ENCODE measurements at places on chromosomes 16 and 17. TPM values are rescaled to one million over a fixed set of nuclear protein-coding genes. Genes with fewer than 3 reads are reported as not detected.

The ZNF629 gene
- 24.0 TPM for total RNA-seq

The TVP23A gene
- total RNA-seq = 0.27 TPM

The CD300LD gene
- total RNA-seq = not detected

The MPHOSPH6 gene
- total RNA-seq = 23.7 TPM

The SNRNP25 gene
- total RNA-seq = 40.8 TPM

The TMEM98 gene
- 98.3 TPM for total RNA-seq

DNA sequence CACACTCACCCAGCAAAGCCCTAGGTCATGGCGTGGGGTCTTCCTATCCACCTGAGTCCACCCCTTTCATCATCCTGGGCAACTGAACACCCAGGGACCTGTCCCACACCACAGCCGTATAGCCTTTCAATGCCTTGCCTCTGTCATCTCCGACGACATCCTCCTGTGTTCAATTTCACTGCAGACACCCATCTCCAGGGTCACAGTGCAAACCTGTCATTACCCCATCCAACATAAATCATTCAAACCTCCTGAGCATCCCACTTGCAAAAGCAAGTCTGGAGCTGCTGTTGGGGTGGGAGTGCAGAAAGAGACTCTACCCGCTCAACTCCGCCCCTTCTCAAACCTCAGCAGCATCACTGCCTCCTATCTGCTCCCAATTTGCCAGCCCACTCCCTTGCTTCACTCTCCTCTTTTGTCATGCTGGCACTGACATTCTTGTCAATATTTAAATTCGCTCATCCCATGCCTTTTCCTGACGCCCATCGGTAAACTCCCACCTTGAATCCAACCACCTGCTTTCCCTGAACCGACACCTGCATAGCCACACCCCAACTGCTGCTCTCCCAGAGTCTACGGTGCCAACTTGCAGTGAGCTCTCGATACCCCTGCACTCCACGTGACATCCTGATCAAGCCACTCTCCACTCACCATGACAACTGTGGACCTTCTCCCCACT, 37.0 kb downstream of the MARF1 start:
- no peaks in the 10 kb centered on the region for H3K27me3 ChIP-seq
- H3K36me3 ChIP-seq = peaks cover 6% of the 10 kb centered on the region
- H3K27ac ChIP-seq = peak overlapping the region; percentile 65
- no peaks in the 10 kb centered on the region for H3K4me1 ChIP-seq
- H3K4me3 ChIP-seq = no peak overlapping the region
- DNase-seq = no peak

- H3K4me3 ChIP-seq = no peak overlapping the region
- DNase-seq = peak; percentile 27
- peak overlapping the region; percentile 39 for H3K27ac ChIP-seq
- H3K27me3 ChIP-seq = no peaks in the 10 kb centered on the region
- H3K36me3 ChIP-seq = no peaks in the 10 kb centered on the region
- no peaks in the 10 kb centered on the region for H3K4me1 ChIP-seq
Measured at GRCh38 chr17:13931111-13931526, 138.2 kb upstream of the COX10 start.

DNA sequence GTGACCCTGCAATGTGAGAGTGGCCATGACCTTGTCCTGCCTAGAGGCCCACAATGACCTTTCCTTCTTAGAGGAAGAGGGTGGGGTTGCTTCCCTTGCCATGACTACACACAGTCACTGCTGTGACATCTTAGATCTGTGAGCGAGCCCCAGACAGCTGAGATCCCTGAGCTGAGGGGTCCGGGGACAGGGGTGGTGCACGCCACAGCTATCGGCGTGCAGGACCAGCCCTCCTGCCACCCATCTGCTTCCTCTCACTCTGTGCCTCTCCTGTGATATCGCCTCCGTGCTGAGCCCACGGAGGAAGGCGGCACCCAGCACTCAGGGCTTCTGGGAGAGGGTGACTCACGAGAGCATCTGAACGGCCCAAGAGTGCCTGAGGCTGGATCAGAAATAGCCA, 35.2 kb downstream of the KIAA0513 start:
- no peaks in the 10 kb centered on the region for H3K36me3 ChIP-seq
- DNase-seq = no peak
- H3K4me3 ChIP-seq = no peak overlapping the region
- H3K4me1 ChIP-seq = no peaks in the 10 kb centered on the region
- H3K27ac ChIP-seq = no peak overlapping the region
- H3K27me3 ChIP-seq = no peaks in the 10 kb centered on the region

DNA sequence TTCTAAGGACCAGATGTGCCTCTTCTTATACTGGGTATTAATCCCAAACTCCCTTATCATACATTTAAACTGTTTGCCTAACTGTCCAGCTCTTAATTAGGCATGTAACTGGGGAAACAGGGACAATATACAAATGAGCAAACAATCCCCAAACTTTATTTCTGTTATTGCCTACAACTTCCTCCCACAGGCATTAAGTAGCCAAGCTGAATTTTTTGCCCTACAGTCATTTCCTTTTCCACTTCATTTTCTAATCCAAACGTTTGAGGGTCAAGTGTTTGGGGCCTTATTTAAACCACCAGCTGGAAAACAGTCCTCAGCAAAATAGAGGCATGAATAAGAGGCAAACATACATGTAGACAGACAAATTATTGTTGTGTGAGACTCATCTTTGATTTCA, 77.4 kb upstream of the CCL2 start:
- H3K4me1 ChIP-seq = no peaks in the 10 kb centered on the region
- DNase-seq = no peak
- H3K36me3 ChIP-seq = no peaks in the 10 kb centered on the region

DNA sequence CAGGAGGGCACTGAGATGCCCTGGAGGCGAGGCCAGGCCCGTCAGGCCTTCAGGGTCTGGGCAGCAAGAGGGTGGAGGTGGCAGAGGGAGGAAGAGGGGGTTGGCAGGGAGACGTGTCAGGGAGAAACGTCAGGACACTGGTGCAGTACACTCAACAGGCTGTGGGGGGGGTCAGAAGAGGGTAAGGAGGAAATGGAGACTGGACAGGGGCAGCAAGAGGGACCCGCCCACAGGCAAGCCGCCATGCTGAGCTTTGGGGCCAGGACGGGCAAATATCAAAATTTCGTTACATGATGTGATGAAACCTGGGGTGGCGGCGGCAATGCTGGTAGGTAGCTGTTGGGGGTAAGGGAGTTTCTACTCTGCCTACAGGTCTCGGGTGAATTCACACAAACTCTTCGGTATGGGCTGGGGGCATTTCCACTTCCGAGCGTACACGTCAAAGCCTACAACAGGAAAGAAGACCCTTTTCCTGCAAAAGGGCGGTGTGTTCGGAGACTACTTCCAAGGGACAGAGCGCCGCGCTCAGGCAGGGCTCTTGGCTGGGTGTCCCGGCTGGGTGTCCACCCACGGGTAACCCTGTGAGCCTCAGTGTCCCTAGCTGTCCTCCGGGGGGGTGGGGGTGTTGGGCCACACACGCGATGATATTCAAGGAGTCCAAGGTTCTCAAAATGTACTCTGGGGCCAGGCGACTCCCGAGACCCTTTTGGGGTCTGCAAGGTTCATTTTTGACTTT, 43.3 kb upstream of the ATP2A3 start:
- no peaks in the 10 kb centered on the region for H3K27me3 ChIP-seq
- no peak overlapping the region for H3K4me3 ChIP-seq
- no peaks in the 10 kb centered on the region for H3K4me1 ChIP-seq
- H3K36me3 ChIP-seq = peaks cover 4% of the 10 kb centered on the region
- H3K27ac ChIP-seq = no peak overlapping the region
- DNase-seq = no peak

- H3K36me3 ChIP-seq = no peaks in the 10 kb centered on the region
- no peak overlapping the region for H3K27ac ChIP-seq
- H3K4me1 ChIP-seq = peaks cover 2% of the 10 kb centered on the region
- no peak for DNase-seq
- H3K27me3 ChIP-seq = no peaks in the 10 kb centered on the region
Measured at GRCh38 chr17:70130289-70130688, 39.0 kb upstream of the KCNJ2 start.

GRCh38 chr17:49575679-49576087, at the start of gene NXPH3:
Gene NXPH3 (plus strand): TSS chr17:49575871. CDS start chr17:49576220, 349 bp downstream.
- peak within 1 kb of the TSS; percentile 67 for H3K27ac ChIP-seq
- peak; percentile 54 for DNase-seq
- H3K4me1 ChIP-seq = no peaks in the 10 kb centered on the region
- H3K4me3 ChIP-seq = peak within 1 kb of the TSS; percentile 58
- H3K36me3 ChIP-seq = no peaks in the 10 kb centered on the region

GRCh38 chr17:54623746-54624145, 276.9 kb upstream of the TOM1L1 start:
- no peaks in the 10 kb centered on the region for H3K36me3 ChIP-seq
- no peaks in the 10 kb centered on the region for H3K27me3 ChIP-seq
- no peak overlapping the region for H3K4me3 ChIP-seq

DNA sequence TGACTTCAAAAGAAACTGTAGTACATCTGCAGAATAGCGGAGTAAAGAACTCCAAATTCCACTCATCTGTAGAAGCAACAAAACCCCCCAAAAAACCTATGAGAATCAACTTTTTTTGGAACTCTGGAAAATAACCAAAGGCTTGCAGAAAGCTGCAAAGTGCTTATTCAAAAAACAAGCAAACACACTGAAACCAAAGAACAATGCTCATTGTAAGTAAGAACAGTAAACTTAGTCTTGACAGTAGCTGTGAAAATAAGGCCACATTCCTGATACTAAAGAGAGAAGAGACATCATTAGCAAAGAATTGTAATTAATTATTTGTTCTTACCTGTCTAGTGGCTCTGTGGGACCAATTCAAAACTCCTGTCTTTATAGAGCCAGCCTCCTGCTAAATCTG, 534.3 kb upstream of the C16orf82 start:
- no peak for DNase-seq
- H3K27me3 ChIP-seq = no peaks in the 10 kb centered on the region
- H3K27ac ChIP-seq = no peak overlapping the region
- H3K4me1 ChIP-seq = no peaks in the 10 kb centered on the region

- H3K36me3 ChIP-seq = no peaks in the 10 kb centered on the region
- DNase-seq = no peak
- no peaks in the 10 kb centered on the region for H3K4me1 ChIP-seq
- H3K27ac ChIP-seq = no peak overlapping the region
- no peak overlapping the region for H3K4me3 ChIP-seq
Measured at GRCh38 chr17:73650617-73651200, 6.5 kb upstream of the SDK2 start.

DNA sequence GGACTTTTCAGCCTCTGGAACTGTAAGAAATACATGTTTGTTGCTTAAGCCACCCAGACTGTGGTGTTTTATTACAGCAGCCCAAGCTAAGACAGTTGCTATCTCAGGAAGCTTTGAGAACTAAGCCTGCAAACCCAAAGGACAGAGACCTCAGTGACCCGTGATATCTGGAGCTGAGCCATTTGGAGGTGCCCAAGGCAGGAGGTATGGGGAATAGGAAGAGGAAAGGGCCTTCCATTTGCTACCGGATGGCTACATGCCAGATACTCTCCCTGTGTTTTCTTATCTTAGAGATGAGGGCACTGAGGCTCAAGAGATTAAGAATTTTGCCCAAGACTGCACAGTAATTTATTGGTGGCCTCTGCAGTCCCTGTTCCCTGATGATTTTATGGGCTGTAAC, 622.1 kb upstream of the CDH5 start:
- no peaks in the 10 kb centered on the region for H3K4me1 ChIP-seq
- DNase-seq = no peak
- no peaks in the 10 kb centered on the region for H3K36me3 ChIP-seq
- H3K27ac ChIP-seq = no peak overlapping the region
- H3K4me3 ChIP-seq = no peak overlapping the region

DNA sequence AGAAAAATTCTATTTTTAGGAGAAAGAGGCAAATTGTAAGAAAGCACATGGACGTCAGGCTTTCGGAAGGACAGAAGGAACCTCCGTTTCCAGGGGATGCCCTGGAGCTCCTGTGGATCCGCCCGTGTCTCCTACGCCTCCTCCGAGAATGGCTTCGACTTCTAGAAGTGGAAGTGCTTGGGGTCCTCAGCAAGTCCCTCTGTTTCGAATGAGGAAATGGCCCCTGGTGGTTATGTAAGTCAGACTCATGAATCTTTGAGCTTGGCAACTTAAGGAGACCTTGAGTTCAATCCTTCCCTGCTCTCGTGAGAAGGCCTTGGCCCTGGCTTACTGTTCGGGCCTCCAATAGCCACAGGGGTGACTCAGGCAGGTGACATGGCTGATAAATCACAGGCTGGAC, 38.9 kb downstream of the COX4I1 start:
- H3K36me3 ChIP-seq = no peaks in the 10 kb centered on the region
- no peak overlapping the region for H3K4me3 ChIP-seq

DNA sequence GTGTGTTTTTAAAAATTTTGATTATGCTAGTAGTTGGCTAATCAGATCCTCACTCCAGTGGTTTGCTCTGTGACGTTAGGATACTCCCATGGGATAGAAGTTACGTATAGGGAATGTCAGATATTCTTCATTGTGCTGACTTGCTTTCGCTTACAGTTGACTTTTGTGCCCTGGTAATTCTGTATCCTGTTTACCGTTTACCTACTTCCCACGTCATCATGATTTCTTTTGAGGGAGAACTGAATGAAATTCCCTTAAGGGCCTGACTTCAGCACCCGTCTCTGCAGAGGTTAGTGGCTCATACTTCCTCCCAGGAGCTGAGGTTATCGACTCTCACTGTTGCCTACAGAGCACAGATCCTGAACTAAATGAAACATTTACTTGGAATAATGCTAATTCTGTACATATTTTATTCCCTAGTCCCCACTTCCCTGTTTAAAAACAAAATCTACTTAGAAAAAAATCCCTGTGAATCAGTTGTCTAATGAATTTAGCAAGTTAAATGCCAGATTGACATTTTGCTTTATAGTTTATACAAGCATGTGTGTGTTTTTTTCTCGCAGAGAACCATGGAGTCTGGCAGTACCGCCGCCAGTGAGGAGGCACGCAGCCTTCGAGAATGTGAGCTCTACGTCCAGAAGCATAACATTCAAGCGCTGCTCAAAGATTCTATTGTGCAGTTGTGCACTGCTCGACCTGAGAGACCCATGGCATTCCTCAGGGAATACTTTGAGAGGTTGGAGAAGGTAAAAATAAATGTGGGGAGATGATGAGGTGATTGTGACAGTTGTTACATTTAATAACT, 2.8 kb downstream of the PRKAR1A start:
- H3K4me3 ChIP-seq = no peak overlapping the region
- no peaks in the 10 kb centered on the region for H3K36me3 ChIP-seq
- no peak for DNase-seq
- no peaks in the 10 kb centered on the region for H3K27me3 ChIP-seq
- H3K4me1 ChIP-seq = no peaks in the 10 kb centered on the region
- no peak overlapping the region for H3K27ac ChIP-seq

- no peak for DNase-seq
- no peak overlapping the region for H3K4me3 ChIP-seq
- H3K27me3 ChIP-seq = no peaks in the 10 kb centered on the region
- H3K27ac ChIP-seq = no peak overlapping the region
- no peaks in the 10 kb centered on the region for H3K36me3 ChIP-seq
Measured at GRCh38 chr17:50527155-50527762, 5.3 kb upstream of the EPN3 start.

- peaks cover 15% of the 10 kb centered on the region for H3K27me3 ChIP-seq
- no peak for DNase-seq
- H3K36me3 ChIP-seq = no peaks in the 10 kb centered on the region
Measured at GRCh38 chr16:784431-784830, 3.8 kb downstream of the RPUSD1 start.

GRCh38 chr16:74832228-74832627, 57.6 kb upstream of the FA2H start:
- H3K4me1 ChIP-seq = no peaks in the 10 kb centered on the region
- no peak overlapping the region for H3K27ac ChIP-seq
- DNase-seq = no peak
- no peak overlapping the region for H3K4me3 ChIP-seq

- no peak within 1 kb of the TSS for H3K27ac ChIP-seq
- H3K4me1 ChIP-seq = no peaks in the 10 kb centered on the region
- H3K4me3 ChIP-seq = no peak within 1 kb of the TSS
- no peaks in the 10 kb centered on the region for H3K36me3 ChIP-seq
- DNase-seq = no peak
Measured at GRCh38 chr17:56152874-56153602, at the start of gene ANKFN1. Gene ANKFN1 (plus strand): TSS chr17:56153475. CDS start chr17:56212668, 59,193 bp downstream.
